ENCODE measurements at places on chromosomes 12 and 14.

GRCh38 chr14:100222224-100223093 is 16.5 kb upstream of the YY1 start:
- no peak for DNase-seq

GRCh38 chr12:48000878-48001504 is 3.3 kb downstream of the COL2A1 start:
- DNase-seq = peak; percentile 32

- no peak for DNase-seq
Observed at GRCh38 chr12:2483713-2484112, 311.1 kb upstream of the FKBP4 start.

DNA sequence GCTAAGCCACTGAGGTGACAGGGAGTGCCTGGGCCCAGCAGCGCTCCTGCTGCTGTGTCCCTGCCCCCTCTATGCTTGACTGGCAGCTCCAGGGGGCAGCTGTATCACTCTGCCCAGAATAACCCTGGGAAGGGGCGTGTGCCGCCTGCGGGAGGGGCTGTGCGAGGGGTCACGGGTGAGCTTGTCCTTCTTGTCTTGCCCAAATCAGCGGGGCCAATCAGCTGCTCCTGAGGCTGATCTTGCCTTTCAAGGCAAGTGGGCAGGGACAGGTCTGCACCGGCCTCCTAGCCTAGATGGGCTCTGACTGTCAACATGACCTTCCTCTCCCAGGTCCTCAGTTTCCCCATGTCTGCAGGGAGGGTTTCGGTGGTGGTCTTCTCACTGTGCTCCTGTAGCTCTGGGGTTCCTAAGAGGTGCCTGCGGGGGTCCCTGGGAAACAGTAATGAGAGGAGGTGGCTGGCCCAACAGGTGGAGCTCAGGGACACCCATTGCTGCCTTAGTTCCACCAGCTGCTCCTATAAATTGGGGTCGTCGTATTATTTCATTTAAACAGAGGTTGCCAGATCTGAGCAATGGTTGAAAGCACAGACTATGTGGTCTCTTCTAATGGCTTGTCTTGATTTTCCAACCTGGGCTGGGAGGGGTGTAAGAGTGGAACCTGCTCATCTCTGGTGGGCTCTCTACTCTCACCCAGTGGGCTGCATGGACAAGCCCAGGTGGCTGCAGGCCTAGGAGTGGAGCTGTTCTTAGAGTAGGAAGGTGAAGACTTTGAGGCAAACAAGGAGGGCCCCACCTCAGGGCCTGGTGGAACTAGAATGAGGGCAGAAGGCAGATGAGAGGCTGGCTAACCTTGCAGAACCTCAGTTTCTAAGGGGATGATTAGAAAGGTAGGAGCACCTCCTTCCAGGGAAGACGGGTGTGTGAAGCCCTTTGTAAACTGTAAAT is 11.7 kb downstream of the RTL1 start:
- no peak for DNase-seq

DNA sequence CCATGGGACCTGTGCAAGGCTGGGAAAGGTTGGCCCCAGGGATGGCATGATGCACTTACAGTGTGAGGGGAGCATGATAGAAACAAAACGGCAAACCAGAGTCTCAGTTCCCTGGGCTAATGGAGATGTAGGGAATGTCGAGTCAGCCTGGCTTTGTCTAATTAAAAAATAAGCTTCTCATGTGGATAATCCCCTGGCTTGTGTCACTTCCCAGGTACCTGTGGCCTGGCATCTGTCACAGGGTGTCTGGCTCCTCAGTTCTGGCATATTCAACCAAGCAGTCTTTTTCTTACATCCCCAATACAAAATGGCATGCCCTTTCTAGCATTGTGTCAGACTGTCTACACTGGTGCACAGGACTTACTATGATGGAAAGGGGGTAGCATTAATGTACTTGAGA is 261.4 kb downstream of the GRIN2B start:
- DNase-seq = no peak

DNA sequence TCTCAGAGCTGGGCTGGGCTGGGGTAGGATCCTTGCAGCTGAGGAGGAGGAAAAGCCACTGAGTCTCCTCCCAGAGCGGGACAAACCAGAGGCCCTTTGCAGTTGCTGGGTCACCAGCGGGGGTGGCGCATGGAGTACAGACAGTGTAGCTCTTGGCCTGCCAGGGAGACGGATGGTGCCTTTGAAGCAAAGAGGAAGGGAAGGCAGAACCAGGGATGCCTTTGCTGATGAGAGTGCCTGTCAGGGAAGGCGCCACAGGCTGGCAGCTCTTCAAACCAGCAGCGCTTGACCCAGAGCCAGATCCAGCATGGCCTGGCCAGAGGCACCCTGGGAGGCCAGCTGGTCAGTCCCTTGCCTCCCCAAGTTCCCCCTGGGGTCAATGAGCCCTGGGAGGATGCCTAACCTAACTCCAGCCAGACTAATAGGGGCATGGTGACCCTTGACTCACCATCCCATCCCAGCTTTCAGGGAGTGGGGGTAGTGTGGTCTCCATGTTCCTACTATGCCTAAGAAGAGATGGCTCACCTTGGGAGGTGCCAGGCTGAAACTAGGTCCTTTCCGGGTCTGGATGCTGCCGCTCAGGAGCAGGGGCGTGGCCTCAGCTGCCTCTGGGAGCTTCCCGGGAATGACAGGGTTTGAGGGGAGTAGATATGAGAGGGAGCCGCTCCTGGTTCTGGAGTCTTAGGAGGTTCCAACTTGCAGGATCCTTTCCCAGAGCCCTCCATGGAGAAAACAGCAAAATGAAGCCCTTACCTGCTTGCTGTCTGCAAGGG is 19.8 kb downstream of the VASH1 start:
- no peak for DNase-seq

- no peak for DNase-seq
Observed at GRCh38 chr12:8906266-8907180, 7.8 kb upstream of the PHC1 start.

- DNase-seq = no peak
Observed at GRCh38 chr12:86660488-86661147, 404.4 kb upstream of the MGAT4C start.

DNA sequence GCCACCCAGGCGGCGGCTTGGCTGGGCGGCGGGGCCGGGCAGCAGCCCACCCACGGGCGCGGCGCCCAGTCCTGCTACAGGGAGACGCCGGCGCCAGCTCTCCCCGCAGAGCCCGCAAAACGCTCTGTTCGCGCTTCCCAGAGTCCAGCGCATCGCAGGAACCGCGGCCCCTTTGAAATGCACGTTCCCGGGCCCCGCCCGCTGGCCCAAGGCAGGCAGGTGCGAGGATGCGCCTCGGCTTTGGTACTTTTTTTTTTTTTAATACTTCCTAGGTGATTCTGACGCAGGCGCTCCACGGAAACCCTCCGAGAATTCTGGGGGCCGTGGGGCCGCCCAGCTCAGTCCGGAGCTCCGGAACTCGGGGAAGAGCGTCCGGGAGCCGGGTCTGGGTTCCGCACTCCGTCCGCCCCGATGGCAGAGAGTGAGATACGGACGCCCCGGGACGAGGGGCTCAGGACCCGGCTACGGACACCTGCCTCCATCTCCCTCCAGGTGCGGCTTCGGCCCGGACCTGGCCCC is 483 bp downstream of the POC1B start:
- no peak for DNase-seq

DNA sequence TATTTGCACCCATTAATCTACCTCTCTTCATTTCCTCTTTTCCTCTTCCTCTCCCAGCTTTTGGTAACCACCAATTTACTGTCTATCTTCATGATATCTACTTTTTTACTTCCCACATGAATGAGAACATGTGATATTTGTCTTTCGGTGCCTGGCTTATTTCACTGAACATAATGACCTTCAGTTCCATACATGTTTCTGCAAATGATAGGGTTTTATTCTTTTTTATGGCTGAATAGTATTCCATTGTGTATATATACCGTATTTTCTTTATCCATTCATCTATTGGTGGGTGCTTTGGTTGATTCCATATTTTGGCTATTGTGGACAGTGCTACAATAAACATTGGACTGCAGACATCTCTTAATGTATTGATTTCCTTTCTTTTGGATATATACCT is 49.0 kb upstream of the STRN3 start:
- no peak for DNase-seq

GRCh38 chr14:33848706-33849454 is 102.0 kb downstream of the EGLN3 start:
- DNase-seq = no peak

- peak; percentile 57 for DNase-seq
Observed at GRCh38 chr12:11706509-11707379, 57.3 kb downstream of the ETV6 start.

DNA sequence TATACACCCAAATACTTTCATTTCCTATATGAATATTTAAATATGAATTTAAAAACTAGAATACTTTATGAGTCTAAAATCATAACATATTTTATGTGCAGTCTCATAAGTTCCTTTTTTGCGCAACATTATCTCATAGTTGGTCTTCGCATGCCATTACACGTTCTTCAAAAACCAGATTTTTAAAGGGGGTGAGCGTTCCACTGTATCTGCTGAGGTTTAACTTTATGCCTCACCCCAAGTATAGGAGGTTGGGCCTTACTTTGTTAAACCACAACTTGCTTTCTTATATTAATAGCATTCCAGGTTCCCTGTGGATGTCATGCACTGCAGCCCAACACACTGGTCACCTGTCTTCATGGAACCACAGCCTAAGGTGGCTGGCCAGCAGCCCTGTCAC is 118.6 kb downstream of the APAF1 start:
- no peak for DNase-seq

DNA sequence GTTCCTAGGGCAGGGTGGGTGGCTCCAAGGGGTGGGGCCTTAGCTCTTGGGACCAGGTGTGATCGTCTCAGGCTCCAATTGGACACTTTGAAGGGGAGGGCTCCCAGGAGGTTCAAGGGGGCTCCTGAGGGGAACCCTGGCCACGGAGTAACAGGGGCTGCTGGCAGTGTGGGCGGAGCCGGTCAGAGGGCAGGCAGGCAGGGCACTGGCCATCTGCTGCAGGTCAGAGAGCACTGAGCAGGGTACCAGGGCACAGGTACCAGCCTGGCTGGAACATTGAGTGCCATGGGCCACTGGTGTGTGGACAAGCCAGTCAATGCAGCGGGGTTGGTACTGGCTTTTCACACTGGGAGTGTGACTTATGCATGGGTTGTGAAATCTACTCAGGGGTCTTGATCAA is 32.2 kb downstream of the SYNE3 start:
- no peak for DNase-seq

- no peak for DNase-seq
Observed at GRCh38 chr12:58095002-58095401, 153.6 kb downstream of the ATP23 start.

- no peak for DNase-seq
Observed at GRCh38 chr14:97368900-97369564, 571.9 kb downstream of the VRK1 start.

GRCh38 chr12:72277415-72277814 is 5.2 kb downstream of the TRHDE start:
- no peak for DNase-seq

- no peak for DNase-seq
Observed at GRCh38 chr12:94621662-94622359, 28.5 kb downstream of the TMCC3 start.

DNA sequence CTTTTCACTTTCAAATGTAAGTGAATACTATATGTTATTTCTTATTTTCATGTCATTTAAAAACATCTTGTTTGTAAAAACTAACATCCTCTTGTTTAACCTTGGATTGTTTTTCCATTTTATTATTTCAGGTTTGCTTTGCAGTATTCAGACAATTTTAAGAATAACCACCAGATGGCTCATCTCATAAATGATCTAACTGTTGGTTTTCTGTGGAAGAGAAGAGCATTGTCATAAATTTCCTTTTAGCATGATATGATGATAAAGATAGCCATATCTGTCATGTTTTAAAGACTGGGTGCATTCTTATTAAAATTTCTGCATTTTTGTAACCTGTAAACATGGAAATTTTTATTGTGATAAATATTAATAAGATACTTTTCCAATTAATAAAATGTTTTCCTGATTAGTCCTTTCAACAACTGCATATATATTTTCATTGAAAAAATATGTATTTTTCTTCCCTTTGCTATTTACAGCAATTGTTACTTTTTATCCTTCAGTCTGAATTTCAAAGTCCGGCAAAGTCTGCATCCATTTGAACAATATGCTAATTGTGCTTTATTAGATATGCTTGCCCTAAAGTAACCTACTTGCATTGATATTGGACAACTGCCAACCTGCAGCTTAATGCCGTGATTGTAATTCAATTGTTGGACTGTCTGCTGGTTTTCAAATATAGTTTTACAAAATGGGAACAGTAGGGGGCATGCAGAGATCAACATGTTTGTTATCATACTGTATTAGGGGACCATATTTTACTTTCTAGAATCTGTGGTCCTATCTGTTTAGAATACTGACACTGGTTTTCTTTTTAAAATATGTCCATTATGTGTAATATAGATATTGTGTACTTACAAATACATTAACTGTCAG is 163.4 kb downstream of the GARIN6 start:
- no peak for DNase-seq

- no peak for DNase-seq
Observed at GRCh38 chr12:84412226-84412625, 500.4 kb downstream of the SLC6A15 start.

DNA sequence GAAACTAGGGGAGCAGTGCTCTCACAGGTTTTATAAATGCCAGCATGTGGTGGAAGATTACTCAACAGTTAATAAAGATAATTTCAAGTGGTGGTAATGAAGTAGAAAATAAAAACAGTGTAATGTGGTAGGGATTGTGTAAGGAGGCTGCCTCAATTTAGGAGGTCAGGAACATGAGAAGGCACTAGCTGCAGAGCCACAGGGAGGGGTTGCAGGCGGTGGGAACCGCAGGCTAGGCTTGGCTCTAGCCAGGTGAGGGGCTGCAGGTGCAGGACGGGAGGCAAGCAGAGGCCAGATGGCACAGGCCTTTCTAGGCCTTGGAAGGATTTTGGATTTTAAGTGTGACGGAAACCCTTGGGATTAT is 768 bp downstream of the METTL25 start:
- peak; percentile 4 for DNase-seq

DNA sequence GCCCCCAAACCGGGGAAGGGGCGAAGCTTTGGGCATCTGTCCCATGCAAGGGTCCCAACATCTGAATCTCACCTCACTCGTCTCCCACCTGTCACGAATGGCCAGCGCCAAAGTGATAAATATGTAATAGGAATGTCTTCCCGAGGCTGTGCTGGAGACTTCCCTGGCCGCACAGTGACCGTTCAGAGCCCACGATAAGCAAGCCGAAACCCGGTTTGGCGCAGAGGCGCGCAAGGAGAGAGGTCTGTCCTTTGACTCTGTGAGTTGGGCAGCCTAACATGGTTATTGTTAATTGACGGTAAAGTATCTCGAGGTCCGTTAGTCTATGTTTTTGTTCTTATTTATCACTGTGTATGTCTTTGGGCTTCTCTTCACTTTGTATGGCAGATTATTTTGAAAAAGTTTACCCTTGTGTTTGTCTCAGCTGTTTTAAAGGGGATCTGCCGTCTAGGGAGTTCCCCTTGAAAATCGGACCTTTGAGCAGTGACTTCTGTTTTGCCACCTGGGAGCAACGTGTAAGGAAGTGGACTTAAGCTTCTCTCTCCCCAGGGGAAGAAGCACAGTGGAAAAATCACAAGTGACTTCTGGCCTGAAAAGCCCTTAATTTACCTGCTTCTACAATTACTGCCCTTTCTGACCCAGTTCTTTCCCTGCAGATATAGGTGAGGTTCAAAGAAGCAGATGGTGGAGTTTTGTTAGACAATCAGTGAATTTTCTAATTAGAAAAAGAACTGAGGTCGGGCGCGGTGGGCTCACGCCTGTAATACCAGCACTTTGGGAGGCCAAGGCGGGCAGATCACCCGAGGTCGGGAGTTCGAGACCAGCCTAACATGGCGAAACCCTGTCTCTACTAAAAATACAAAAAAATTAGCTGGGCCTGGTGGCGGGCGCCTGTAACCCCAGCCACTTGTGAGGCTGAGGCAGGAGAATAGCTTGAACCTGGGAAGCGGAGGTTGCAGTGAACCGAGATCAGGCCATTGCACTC is 1.1 kb upstream of the TM9SF1 start:
- peak; percentile 16 for DNase-seq

All from DMS79 (cell line).